AG08396 (cell line): ENCODE measurements at places on chromosomes 3 and 15.

- DNase-seq: no peak
Observed at GRCh38 chr15:68921926-68922325, 8.4 kb upstream of the SPESP1 start.

DNA sequence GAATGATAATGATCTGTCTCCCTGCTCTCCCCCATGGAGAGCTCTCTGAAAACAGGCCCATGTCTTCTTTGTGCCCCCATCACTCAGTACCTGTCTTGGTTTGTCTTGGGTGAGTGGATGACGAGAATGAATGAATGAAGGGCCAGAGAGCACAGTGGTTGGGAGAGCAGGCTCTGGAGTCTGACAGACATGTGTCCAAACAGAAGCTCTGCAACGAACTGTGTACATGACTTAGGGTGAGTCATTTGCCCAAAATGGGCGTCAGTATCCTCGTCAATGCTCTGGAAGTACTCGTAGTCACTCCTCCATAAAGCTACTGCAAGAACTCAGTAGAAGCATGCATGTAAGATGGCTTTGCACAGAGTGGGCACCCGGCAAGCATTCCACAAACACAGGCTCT, 170.2 kb upstream of the TLE3 start:
- DNase-seq: no peak

GRCh38 chr3:56135941-56136340, 332.3 kb downstream of the ERC2 start:
- DNase-seq: no peak

GRCh38 chr3:73030073-73030597, 31.3 kb upstream of the EBLN2 start:
- no peak for DNase-seq

GRCh38 chr3:11835028-11835639, 11.6 kb downstream of the TAMM41 start:
- peak; percentile 28 for DNase-seq

DNA sequence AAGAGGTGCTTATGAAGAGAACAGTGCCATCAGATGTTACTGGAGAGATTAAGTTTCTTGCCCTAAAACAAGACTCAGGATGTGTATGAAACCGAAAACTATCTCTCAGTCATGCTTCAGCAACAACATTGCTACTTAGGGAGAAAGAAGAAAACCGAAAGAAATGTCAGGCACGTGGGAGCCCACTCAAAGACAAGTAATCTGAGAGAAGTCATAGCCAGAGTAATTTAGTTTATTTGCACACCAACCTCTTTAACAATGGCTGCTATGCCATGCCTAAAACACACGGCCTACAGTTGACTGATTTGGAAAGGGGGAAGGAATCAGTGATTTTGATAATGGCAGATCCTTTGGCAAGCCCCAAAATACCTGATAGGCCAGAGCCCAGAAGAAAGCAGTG, 162.9 kb downstream of the TIGIT start:
- no peak for DNase-seq

DNA sequence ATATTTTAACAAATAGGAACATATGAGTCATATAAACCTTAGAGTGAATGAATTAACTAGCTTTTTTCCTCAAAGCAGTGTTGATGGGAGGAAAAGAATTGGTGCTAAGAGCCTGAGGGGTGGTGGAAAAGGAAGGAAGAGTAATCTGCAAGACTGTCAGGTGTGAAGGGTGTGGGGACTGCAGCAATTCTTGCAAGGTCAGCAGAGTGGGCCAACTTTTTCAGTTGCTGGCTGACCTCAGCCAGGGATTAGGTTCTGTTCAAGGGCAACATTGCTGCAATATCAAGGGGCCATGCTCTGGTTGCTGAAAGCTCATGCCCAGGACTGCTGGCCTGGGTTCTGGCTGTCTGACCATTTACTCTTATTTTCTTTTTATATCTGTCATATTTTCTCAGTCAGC, 23.0 kb upstream of the CLRN1 start:
- no peak for DNase-seq

GRCh38 chr3:175951047-175951694, 1092.0 kb downstream of the NAALADL2 start:
- peak; percentile 15 for DNase-seq

DNA sequence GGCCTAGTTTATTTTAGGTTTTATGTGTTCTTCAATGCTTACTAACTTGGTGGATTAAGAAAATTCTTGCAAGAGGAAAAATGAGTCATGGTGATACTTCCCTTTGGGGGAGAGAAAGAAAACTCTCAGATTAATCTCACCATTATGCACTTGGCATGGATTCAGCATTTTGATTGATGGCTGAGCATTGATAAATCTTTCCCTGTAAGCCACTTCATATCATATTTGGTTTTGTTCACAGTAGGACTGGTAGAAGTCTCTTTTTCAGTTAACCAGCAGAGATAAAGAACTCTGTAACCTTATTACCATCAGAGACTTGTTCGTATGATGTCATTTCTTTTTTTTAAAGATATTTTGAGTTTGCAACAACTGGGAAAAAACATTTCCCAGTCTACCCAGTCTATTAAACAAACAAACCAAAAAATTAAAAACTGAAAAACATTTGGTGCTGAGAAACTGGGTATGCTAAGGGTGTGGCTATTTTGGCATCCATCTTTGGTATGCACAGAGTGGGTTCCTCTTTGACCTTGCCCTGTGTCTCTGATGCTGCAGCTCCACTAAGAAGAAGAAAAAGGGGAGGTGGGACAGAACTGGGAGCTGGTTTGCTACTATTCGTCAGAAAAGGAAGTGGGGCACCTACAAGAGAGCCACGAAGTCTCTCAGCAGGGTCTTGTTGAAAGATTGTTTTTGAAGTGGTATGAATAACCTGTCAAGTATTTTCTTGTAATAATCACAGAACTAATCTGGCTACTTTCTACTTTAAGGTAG, 17.2 kb downstream of the TMOD3 start:
- no peak for DNase-seq

- no peak for DNase-seq
Observed at GRCh38 chr3:16335772-16336645, 71.0 kb downstream of the OXNAD1 start.

- no peak for DNase-seq
Observed at GRCh38 chr3:47512416-47513124, 942 bp downstream of the ELP6 start.

DNA sequence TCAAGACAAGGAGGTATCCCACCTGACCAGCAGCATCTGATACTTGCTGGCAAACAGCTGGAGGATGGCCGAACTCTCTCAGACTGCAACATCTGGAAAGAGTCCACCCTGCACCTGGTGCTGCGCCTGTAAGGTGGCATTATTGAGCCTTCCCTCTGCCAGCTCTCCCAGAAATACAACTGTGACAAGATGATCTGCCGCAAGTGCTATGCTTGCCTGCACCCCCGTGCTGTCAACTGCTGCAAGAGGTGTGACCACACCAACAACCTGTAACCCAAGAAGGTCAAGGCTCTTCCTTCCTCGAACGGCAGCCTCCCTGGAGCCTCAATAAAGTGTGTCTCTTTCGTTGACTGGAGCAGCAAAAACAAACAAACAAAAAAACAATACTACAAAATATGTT, 2.2 kb upstream of the SLC4A7 start:
- no peak for DNase-seq

DNA sequence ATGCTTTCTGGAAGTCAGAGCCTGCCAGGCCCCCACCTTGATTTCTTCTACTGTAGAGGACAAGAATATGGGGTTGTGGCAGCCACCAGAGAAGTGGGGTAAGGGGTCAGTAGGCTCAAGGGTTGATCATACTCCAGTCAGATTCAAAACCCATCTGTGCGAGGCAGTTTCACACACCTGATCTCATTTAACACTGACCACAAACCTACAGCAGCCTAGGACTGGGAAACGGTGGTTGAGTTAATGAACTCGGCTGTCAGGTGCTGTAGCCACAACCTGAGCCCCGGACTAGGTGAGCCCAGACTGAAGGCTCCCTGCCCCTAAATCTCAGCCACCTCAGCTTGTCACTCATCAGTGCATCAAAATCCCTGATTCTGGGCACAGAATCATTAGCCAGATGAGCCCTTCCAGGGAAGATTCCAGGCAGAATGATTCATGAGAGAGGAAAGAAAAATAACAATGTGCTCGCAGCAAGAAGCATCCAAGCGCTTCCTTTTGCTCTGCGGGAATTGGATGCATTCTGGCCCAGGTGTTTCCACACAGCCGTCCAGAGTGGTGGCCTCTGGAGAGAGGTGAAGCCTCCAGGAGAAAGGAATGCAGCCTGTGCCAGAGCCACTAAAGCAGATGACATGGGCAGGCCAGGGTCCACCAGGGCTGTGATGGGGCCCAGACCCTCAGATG, 102.1 kb downstream of the SRGAP3 start:
- no peak for DNase-seq

- DNase-seq: no peak
Observed at GRCh38 chr3:156787001-156787400, 39.2 kb upstream of the LEKR1 start.

- no peak for DNase-seq
Observed at GRCh38 chr3:182172534-182172933, 460.8 kb downstream of the SOX2 start.

DNA sequence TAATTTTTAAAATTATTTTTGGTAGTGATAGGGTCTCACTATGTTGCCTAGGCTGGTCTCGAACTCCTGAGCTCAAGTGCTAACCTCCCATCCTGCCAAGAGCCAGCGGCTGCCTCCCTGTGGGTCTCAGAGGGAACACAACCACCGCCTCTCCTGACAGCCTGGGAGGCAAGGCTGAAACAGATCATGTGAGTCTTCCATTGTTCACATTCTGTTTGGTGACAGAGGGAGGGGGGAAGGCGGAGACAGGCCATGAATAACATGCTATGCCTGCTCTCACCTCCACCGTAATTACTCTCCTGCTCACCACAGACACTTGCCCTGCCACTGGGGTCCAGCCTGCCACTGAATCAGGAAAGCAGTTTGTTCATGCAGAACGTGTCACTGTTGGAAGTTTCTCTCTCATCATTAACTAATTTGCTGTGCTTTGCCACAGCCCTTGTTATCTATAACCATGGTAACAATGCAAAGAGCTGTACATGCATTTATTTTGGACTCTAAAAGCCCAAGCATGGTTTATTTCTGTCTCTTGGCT, 78.4 kb upstream of the RASGRF1 start:
- DNase-seq: no peak
